ENCODE measurements at places on chromosomes 11 and 22. TPM values are rescaled to one million over a fixed set of nuclear protein-coding genes. Genes with fewer than 3 reads are reported as not detected.

MMP1 gene
- total RNA-seq = 0.16 TPM

CABP4 gene
- 7.5 TPM for total RNA-seq

- no peaks in the 10 kb centered on the region for H3K36me3 ChIP-seq
- H3K4me1 ChIP-seq = peaks cover 5% of the 10 kb centered on the region
- H3K4me3 ChIP-seq = no peak overlapping the region
- no peak for DNase-seq
- peaks cover 67% of the 10 kb centered on the region for H3K27me3 ChIP-seq
Observed at GRCh38 chr11:43561832-43562231, 118.7 kb upstream of the HSD17B12 start.

DNA sequence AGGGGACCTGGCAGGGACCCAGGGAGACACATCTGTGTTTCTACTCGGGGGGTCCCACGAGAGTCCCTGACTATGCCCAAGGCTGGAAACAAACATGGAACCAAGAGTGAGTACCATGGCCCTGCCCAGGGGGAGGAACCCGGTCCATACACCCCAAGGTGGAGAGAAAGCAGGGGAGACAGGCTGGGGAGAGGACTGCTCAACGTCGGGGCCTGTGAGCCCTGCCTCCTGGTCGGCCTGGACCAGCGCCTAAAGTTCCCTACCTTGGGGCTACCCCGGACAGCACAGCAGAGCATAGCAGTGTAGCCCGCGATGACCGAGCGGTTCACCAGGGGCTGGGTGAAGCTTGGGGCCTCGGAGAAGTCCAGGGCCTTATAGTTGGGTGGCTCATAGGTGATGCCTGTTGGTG lies 20.2 kb downstream of the MYBPC3 start:
- peaks cover 5% of the 10 kb centered on the region for H3K36me3 ChIP-seq
- H3K27ac ChIP-seq = no peak overlapping the region
- no peak for DNase-seq

- H3K27me3 ChIP-seq = peaks cover 13% of the 10 kb centered on the region
- no peak for DNase-seq
- peak overlapping the region; percentile 87 for H3K4me3 ChIP-seq
- peak overlapping the region; percentile 57 for H3K27ac ChIP-seq
Observed at GRCh38 chr22:47474895-47475294, 712.4 kb downstream of the TBC1D22A start.

- no peaks in the 10 kb centered on the region for H3K36me3 ChIP-seq
- no peak overlapping the region for H3K4me3 ChIP-seq
- no peak overlapping the region for H3K27ac ChIP-seq
- H3K4me1 ChIP-seq = no peaks in the 10 kb centered on the region
- DNase-seq = no peak
Observed at GRCh38 chr11:78954261-78954660, 379.6 kb upstream of the NARS2 start.

Measured in T-helper 17 cell (primary cell).